ENCODE measurements at places on chromosomes 5 and 9.

DNA sequence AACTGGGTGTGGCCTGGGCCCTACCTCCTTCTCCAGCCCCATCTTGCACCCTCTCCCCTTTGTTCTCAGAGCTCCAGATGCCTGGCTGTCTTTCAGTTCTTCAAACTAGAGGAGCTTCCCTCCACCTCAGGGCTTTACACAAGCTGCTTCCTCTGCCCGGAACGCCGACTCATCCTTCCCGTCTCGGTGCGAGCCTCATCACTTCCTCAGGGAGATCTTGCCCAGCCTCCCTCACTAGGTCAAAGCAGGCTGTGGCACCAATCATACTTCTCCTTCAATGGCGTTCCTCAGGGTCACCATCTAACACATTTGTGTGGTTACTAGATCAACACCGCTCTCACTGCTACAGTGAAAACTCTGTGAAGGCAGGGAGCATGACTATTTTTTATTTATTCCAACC is 56.2 kb upstream of the ZSWIM6 start:
- no peak for DNase-seq

DNA sequence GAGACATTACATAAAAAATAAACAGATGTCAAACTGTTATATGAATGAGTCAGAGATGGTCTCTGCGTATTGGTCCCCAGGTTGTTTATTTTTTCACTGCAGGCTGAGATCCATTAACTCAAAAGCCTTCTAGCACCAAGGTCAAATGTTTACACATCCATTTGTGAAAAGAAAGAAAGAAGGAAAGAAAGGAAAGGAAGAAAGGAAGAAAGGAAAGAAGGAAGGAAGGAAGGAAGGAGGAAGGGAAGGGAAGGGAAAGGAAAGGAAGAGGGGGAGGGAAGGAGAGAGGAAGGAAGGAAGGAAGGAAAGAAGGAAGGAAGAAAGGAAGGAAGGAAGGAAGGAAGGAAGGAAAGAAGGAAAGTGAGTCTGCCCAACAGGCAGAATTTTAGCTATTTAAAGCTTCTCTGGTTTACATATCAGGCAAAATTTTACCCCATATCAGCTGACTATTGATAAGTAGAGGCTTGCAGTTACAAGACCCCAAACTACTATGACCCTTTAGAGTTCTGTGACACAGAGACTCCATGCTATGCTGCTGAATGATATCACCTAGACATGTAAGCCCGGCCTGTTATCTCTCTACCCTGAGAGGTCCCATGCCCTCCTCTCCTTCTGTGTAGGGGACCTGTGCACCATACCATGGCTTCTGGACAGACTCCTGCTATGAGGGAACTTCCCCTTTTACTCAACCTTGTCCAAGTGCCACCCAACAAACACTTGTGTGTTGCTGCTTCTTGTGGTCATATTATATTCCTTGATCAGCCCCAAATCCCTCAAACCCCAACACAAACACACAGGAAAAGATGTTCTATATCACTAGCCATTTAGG is 59.0 kb downstream of the DRD1 start:
- DNase-seq: no peak

- DNase-seq: no peak
Measured at GRCh38 chr9:107730666-107731065, 241.1 kb upstream of the KLF4 start.

- DNase-seq: no peak
Measured at GRCh38 chr9:136916330-136917184, 28.0 kb downstream of the FBXW5 start.

- no peak for DNase-seq
Measured at GRCh38 chr9:38309324-38310195, 82.9 kb upstream of the ALDH1B1 start.

- no peak for DNase-seq
Measured at GRCh38 chr5:56813302-56813701, 2.0 kb upstream of the MAP3K1 start.

DNA sequence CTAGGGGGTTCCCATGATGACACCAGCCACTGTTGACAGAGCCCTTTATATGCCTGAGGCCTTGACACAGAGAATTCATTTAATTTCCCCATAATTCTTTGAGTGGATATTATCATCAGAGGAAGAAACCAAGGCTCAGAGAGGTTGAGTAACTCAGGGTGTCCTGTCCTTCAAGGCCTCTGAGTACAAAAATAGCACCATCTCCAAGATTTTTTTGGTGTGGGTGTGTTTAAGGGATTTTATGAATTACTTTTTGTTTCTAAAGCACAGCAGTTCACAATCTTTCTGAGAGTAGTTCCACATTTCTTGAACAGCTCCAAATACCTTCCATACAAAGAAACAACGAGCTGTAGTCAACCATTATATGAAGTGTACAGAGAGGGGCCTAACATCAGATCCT is 6.2 kb upstream of the GSN start:
- DNase-seq: no peak

- DNase-seq: peak; percentile 71
Measured at GRCh38 chr5:171419688-171420430, 412 bp downstream of the FGF18 start.

- DNase-seq: no peak
Measured at GRCh38 chr9:113658545-113658895, 195.0 kb downstream of the RGS3 start.

DNA sequence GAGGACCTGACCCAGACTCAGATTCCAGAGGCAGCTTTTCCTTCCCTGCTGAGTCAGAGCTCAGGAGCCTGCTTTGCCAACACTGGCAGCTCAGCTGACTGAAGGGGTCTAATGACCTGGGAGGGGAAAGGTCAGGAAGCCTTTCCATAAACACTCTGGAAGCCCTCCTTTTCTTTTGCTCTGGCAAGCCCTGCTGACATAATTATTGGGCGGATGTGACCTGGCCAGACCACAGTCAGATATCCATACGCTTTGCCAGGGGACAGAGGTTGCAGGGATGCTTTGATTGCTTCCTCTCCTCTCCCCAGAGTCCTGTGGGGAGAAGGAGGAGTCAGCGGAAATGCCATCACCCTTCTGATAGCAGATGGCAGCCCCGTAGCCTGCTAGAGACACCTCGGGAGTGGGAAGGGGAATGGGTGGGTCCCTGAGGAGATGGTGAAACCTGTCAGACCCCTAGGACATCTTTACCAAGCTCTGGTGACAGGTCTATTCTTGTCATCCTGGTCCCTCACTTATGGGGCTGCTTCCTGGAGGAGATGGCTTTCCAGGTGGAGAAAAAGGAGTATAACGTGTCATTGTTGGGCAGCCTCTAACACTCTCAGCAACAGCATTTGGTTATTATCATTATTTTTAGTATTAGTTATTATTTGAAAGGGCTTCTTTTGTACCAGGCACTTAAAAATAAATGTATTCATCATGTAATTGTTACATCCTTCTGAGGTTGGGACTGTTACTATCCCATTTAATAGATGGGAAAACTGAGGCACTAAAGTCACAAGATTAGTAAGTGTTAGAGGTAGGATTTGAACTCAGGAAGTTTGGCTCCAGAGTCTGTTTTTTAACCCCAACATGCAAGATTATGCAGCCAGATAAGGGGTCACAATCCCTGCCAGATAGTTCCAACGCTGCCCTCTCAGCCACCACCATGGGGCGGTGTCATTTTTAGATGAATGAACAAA is 11.6 kb downstream of the COL27A1 start:
- no peak for DNase-seq

DNA sequence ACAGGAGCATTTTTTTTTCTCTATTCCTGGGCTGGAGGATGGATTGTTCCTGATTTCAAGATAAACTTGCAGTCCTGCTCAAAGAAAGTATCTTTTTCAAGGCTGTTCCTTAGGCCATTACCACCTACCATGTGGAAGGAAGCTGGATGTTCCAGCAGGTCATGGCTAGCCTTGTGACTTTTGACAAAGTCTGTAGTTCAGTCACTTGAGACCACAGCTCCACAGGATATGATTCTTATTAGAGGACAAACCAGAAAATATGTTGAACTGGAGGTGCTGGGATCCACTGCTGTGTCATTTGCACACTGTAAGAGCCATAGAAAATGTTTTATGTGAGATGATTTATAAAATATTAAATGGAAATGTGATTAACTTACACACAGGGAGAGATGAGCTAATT is 184.2 kb upstream of the ACO1 start:
- DNase-seq: no peak

GRCh38 chr5:159189310-159189709 is 20.0 kb downstream of the RNF145 start:
- DNase-seq: no peak

DNA sequence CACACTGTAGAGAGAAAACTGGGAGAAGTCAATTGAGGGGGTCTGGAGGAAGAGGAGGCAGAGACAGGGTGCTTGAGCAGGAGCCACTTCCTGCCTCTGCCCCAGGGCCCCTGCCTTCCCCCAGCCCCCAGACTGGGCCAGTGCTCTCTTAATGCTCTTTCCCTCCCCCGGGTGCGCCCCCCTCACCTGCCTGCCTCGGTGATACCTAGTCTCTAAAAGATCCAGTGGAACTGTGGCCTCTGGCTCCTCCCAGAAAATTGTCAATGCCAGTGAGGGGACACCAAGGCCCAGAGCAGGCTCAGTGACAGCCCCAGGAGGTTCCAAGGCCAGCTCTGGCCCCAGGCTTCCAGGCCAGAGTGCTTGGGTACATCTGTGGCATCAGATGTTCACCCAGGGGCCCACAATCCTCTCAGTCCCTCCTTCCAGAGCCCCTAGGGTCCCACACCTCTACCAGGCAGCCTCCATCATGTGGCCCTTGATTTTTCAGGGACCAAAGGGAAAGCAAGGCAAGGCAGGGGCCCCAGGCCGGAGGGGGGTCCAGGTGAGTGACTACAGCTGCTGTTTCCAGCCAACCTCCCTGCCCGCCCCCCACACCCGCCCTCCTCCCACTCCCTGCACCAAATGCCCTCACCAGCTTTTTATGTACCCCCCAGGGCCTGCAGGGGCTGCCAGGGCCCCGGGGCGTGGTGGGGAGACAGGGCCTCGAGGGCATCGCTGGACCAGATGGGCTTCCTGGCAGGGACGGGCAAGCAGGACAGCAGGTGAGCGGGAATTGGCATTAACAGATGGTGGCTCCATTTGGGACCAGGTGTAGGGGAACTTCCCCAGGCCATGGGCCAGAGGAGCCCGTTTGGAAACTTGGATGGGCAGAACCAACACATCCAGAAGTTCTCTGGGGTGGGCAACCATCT is 33.1 kb upstream of the ORM1 start:
- peak; percentile 12 for DNase-seq

DNA sequence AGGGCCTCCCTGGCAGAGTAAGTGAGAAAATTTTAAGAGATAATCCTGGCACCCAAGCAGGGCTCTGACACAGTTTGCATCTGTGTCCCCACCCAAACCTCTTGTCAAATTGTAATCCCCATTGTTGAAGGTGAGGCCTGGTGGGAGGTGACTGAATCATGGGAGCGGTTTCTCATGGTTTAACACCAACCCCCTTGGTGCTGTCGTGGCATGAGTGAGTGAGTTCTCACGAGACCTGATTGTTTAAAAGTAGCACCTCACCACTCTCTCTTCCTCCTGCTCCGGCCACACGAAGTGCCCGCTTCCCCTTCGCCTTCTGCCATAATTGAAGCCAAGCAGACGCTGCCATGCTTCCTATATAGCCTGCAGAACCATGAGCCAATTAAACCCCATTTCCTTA is 80.1 kb downstream of the FBXW11 start:
- DNase-seq: no peak

DNA sequence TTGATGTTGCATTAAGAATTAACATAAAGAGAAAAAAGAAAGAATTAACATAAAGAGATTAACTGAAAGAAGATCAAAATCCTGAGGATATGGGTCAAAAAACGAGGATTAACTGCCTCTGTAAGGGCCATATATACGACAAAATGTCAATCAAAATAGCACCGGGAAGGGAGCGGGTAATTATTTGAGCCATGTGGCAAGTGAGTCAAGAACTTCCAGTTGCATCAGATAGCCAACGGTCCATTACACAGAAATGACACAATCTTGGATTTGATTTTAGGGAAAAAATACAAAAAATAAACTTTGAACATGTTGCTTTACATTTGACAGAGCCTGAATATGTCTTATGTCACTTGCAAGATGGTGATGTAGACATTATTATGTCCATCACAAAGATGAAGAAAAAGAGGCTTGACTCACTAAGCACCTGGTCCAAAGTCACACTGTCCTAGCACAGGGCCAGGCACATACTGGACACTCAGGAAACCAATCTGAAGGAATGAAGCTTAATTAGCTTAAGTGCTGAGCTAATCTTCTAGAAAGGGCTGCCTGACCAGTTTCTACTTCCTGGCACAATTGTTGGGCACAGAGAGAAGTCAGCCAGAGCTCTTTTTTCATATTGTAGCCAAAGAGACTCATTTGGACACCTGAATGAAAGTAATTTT is 273.2 kb upstream of the PAPPA start:
- DNase-seq: no peak

DNA sequence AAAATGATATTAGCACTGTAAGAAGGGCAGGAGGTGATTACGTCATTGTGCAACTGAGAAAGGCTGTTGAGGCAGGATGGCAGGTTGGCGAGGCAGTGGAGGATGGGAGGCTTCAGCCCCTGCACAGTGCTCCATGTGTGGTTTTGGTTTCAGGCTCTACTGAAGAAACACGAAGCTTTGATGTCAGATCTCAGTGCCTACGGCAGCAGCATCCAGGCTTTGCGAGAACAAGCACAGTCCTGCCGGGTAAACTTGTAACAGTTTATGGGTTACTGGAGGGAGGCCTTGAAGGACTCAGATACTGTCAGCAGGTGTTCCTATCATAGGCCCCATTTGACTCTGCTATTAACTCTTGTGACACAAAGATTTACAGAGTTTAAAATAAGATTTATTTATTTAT is 35.1 kb downstream of the SPTAN1 start:
- no peak for DNase-seq

GRCh38 chr9:129027685-129028191 is 393 bp downstream of the SH3GLB2 start:
- peak; percentile 42 for DNase-seq

DNA sequence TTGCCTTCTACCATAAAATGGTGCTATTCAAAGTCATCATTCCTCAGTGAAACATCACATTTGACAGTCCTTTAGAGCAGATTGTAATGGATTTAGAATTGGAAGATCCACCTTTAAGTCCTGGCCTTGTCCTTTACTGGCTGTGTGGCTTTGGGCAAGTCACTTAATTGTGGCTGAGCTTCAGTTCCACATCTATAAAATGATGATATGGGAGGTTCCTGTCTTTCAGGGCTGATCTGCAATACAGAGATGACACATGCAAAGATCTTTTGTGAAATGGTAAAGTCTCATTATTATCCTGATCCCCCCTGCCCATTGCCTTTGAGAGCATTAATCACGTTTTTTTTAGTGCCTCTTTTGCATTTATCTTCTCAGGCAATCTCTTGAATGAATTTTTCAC is 58.2 kb downstream of the ZFAND5 start:
- DNase-seq: no peak

DNA sequence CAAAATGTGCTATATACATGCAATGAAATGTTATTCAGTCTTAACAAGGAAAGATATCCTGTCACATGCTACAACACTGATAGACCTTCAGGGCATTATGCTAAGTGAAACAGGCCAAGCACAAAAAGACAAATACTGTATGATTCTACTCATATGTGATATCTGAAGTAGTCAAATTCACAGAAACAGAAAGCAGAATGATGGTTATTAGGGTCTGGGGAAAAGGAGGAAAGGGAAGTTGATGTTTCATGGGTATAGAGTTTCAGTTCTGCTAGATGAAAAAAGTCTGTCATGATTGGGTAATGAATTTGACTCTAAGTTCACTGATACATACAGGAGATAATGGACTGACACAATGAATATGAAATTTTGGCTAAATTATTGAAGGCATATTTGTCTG is 11.2 kb upstream of the RIC1 start:
- DNase-seq: no peak

GRCh38 chr9:106111039-106111730 is 416.8 kb downstream of the TMEM38B start:
- DNase-seq: no peak

All from glutamatergic neuron (in vitro differentiated cells).